Colonic mucosa (tissue), 4 donors: ENCODE measurements at places on chromosomes 3 and 15.

GRCh38 chr3:150230037-150230436, 178.1 kb upstream of the TSC22D2 start:
- DNase-seq, result no peak
- no peaks in the 10 kb centered on the region for H3K27me3 ChIP-seq
- H3K27ac ChIP-seq, result no peak overlapping the region
- no peak overlapping the region for H3K4me3 ChIP-seq

DNA sequence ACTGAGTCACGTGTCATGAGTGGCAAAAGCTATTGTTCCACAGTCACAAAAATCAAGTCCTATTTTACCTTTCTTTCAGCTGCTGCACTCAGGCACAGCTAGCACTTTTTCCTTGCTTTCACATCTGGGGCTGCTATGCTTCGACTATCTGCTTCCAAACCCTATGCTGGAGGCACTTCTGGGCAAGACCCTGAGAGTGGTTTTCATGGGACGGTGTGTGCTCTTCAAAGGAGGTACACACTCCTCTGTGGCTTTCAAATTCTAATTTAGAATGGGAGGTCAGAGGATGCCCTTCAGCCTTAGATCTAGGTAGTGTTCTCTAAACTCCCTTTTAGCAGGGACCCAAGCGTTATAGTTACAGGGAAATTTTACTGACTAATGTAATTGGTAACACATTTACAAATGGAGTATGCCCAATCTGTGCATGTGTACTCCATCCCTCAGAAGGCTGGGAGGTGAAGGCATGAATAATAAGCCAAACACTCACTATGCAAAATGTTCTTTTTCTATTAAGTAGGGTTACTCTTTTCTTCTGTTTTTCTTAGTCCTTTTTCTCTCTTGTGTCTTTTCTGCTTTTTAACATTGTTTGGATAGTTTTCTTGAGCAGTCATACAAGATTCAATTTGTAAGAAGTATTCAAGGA, 188.3 kb downstream of the LSAMP start:
- no peak overlapping the region for H3K4me3 ChIP-seq
- H3K36me3 ChIP-seq, result no peaks in the 10 kb centered on the region
- no peak for DNase-seq
- no peaks in the 10 kb centered on the region for H3K4me1 ChIP-seq

DNA sequence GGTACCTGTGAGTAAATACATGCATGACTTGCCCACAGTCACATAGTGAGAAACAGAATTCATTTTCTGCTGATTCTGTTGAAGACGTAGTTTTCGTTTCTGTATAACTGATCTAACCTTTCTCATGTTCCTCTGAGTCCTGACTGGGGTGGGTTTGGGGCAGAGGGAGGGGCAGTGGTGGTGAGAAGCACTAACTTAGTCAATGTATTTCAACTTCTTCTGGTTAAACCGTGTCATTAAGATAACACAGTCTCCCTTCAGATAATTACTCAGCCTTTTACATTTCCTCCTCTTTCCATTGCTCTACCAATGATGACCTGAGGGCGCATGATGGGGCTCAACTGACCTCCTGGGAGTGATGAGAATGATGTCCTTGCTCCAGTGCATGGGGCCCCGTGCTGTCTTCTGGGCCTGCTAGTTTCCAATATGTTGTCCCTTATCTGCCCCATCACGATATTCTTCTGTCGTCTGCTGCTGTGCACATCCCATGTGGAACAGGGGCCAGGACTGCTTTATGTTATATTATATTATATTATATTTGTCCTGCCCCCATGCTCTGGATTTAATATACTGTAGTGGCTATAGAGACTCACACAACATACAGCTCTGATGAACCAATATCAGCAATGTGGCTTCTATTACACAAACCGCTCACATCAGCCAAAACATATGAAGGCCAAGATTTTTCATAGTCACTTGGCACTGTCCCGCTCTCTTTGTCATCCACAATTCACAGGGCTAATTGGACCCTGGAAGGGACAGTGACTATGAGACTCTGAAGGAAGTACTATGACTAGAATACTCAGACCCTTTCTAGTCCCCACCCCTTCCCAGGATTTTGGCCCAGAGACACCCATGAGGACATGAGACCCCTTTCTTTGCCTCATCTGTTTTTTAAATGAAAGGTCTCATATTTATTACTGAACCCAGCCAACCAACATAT, 407.1 kb upstream of the MCTP2 start:
- H3K4me3 ChIP-seq, result no peak overlapping the region
- no peaks in the 10 kb centered on the region for H3K36me3 ChIP-seq
- no peaks in the 10 kb centered on the region for H3K27me3 ChIP-seq
- DNase-seq, result no peak
- no peak overlapping the region for H3K27ac ChIP-seq

DNA sequence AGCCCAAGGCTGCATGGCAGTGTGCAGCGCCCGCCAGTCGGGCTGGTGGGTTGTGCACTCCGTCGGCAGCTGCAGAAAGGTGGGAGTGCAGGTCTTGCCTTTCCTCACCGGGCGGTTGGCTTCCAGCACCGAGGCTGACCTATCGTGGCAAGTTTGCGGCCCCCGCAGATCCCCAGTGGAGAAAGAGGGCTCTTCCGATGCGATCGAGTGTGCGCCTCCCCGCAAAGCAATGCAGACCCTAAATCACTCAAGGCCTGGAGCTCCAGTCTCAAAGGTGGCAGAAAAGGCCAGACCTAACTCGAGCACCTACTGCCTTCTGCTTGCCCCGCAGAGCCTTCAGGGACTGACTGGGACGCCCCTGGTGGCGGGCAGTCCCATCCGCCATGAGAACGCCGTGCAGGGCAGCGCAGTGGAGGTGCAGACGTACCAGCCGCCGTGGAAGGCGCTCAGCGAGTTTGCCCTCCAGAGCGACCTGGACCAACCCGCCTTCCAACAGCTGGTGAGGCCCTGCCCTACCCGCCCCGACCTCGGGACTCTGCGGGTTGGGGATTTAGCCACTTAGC, 4.3 kb downstream of the ISL2 start:
- H3K27ac ChIP-seq, result no peak overlapping the region
- DNase-seq, result peak; percentile 46
- peaks cover 99% of the 10 kb centered on the region for H3K27me3 ChIP-seq

- no peaks in the 10 kb centered on the region for H3K27me3 ChIP-seq
- no peaks in the 10 kb centered on the region for H3K36me3 ChIP-seq
- H3K27ac ChIP-seq, result no peak overlapping the region
- H3K4me3 ChIP-seq, result no peak overlapping the region
- no peak for DNase-seq
Observed at GRCh38 chr15:42387603-42388002, 28.3 kb downstream of the CAPN3 start.
